ENCODE measurements at places on chromosomes 3 and 15.
A peak's percentile ranks its signal among the peaks of the same experiment; 100 is the strongest.

DNA sequence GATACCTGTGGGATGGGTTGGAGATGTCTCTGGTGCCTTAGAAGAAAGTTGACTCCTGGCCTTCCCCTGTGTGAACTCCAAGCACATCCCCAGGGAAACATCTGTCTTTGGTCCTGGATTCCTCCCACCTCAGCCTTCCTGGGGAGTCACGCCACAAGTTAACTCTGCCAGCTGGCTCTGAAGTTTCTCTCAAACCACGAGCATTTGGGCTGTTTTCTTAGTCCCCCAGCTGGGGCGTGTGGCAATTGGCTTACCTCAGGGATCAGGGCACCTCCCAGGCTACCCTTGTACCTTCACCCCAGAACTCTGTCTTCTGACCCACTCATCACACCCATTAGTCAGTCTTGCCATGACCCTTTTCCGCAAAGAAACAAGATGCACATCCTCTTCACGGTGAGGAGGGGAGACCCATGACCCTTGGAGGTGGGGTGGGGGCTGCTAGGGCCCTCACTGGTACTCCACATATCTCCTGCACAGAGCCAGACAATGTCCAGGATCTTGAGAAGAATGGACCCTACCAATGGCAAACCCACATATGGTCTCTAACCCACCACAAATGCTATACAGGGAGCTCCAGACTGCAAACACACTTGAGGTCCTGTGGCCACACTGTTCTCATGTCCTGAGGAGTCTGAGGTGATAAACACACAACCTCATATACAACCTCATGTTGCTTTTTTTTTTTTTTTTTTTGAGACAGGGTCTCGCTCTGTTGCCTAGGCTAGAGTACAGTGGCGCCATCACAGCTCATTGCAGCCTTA, 3.9 kb downstream of the NEIL1 start:
- no peak for DNase-seq

DNA sequence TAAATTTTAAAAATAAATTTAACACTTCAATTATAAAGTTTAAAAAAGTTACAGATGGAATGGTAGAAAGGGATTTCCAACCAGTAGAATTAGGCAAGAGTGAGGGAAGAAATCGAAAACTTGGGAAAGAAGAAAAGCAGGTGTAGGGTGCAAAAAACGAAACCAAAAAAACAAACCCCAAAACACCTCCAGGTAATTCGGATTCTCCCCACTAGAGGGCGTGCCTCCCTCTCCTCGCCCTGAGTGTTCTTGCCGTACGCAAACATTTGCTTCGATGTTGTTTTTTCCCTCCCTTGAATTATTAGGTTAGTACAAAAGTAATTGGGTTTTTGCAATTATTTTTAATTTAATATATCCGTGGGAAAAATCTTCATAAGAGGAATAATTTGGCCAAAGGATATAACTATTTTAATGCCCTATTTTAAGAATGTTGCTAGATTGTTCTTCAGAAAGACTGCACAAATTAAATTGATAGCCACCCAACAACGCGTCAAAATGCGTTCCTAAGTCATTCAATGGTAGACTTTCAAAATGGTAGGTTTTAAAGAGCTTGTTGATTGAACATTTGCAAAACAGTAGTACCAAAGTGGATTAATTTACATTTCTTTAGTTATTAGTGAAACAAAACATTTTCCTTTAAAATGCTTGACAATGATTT, 63.7 kb downstream of the SLC30A4 start:
- no peak for DNase-seq

DNA sequence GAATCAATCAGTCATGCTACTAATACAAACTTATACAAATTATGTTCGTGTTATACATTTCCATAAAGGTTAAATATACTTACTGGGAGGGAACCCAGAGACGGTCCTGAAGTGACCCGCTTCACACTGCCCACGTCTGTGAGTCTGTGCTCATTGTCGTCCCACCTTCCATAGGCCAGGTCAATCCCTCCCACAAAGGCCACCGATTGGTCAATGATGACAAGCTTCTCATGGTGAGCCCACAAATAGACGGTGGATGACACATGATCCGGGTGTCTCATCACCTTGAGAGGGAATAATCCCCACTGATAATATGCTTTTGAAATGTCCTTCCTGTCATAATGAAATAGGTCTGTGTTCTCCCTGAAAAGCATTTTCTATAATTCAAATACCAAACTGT, 121.7 kb downstream of the PLD1 start:
- DNase-seq: no peak

- peak; percentile 49 for DNase-seq
Observed at GRCh38 chr15:65184305-65184867, 756 bp downstream of the CLPX start.

- no peak for DNase-seq
Observed at GRCh38 chr15:62985768-62986167, 56.8 kb upstream of the TPM1 start.

DNA sequence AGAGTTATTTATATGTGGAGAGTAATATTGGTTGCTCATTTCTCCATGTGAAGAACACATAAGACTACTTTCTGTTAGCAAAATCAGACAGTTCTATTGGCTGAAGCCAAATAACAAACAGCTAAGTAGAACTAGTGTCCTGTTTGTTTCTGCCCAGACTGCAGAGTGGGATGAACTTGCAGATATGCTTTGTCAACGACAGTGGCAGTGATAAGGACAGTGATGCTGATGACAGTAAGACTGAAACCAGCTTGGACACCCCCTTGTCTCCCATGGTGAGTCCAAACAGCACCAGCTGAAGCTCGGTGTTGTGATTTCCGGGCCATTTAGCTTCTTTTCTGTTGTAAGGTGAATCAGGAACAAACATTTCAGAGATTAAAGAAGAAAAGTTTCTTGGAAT, 102.6 kb upstream of the IL12A start:
- DNase-seq: no peak

- DNase-seq: no peak
Observed at GRCh38 chr15:60576044-60576443, 97.1 kb upstream of the ICE2 start.

- no peak for DNase-seq
Observed at GRCh38 chr3:184796551-184796950, 15.4 kb upstream of the VPS8 start.

DNA sequence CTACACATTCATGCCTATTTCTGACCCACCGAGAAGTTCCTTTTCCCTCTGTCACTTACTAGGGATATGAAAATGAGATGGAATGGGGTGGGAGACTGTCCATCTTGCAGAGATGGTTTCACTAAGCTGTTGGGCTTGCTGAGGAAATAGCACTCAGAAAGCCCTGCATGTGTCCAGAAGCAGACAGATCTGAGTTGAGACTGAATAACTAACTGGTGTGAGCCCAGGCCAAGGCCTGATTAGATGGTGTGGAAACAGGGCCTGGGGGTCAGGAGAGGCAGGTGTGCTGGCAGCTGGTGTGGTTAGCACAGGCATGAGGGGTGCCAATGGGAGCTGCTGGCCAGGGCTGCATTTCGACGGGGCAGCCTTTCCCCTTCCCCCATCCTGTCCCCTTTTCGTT, 72.1 kb downstream of the CLSTN2 start:
- DNase-seq: no peak

DNA sequence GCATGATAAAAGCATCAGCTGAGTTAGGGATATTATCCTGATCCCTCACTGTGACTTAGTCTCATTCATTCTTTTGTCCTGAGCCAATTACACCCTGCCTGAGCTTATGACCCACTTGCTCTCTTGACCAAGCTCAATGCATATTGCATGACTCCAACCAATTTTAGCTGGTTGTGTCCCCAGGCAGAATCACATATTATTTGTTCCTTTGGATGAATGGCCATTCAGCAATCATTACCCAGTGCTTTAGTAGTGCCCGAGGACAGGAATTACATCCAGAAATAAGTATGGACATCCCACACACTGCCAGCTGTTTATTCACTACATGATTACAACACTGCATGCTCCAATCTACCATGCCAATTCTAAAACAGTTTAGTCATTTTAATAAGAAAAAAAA, 322.5 kb downstream of the ZBBX start:
- no peak for DNase-seq

GRCh38 chr3:133655731-133656515, 5.8 kb downstream of the TOPBP1 start:
- DNase-seq: no peak

GRCh38 chr15:91530956-91531582, 322.4 kb upstream of the SLCO3A1 start:
- no peak for DNase-seq

- no peak for DNase-seq
Observed at GRCh38 chr3:53232641-53233377, 23.0 kb downstream of the TKT start.

DNA sequence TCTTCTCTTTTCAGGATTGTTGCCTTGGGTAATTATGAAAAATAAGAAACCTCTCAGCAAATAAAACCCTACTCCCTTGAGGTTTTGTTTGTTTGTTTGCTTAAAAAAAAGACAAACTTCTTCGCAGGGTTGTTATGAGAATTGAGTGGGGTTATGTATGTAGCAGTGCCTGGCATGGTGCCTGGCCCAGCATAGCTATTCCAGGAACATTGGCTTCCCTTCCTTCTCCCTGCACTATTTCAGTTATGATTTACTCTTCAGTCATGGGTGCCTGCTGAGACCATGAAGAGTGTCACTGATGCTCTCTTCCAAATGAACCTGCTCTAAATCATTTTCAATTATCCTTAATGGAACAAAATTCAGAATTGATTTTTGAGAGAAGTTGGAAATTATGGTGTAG, 283.5 kb upstream of the ROPN1 start:
- no peak for DNase-seq

DNA sequence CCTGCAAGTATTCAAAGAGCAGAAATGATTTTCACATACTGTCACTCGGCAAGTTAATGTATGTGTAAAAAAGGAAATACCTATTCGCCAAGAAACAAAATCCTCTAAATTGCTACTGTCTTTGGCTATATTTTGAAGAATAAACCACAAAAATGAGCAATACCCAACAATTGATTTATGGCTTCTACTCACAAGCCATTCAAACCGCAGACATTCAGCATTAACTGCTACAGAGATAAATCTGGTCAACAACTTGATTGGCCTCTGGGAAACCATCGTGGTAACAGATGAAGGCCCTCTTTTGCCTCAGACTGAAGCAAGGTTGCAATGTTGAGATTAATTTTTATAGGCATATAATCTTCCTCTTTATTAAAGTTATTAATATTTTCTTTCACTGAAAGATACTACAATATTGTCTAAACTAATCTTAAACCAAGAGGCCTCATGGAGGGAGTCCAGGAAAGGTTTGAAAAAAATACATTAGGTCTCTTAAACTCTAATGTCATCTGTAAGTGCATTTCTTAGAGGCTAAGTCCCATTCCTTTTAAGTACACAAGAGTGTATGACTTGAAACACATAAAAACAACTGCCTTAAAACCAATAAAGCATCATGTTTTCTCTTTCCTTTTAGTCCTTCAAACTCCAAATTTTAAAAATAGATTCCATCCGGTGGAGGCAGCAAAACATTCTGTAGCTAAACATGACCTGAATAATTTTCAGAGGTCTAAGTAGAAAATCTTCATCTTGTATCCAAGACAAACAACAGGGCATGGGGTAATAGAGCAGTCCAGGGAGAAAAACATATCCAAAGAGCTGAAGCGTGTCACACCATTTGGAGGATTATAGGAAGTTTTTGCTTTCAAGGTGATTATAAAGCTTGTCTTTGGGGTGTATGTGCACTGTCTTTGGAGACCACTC, 162.4 kb upstream of the TGFBR2 start:
- DNase-seq: no peak

DNA sequence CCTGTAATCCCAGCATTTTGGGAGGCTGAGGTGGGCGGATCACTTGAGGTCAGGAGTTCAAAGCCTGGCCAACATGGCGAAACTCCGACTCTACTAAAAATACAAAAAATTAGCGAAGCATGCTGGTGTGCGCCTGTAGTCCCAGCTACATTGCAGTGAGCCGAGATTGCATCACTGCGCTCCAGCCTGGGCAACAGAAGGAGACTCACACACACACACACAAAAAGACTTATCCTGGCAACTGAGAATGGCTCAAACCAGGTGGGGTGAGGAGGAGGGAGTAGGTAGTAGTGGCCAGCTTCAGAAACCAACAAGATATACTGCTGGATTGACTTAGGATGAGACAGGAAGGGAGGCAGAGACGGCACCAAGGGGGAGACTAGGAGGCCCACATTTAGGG, 53.4 kb upstream of the APEH start:
- DNase-seq: no peak

DNA sequence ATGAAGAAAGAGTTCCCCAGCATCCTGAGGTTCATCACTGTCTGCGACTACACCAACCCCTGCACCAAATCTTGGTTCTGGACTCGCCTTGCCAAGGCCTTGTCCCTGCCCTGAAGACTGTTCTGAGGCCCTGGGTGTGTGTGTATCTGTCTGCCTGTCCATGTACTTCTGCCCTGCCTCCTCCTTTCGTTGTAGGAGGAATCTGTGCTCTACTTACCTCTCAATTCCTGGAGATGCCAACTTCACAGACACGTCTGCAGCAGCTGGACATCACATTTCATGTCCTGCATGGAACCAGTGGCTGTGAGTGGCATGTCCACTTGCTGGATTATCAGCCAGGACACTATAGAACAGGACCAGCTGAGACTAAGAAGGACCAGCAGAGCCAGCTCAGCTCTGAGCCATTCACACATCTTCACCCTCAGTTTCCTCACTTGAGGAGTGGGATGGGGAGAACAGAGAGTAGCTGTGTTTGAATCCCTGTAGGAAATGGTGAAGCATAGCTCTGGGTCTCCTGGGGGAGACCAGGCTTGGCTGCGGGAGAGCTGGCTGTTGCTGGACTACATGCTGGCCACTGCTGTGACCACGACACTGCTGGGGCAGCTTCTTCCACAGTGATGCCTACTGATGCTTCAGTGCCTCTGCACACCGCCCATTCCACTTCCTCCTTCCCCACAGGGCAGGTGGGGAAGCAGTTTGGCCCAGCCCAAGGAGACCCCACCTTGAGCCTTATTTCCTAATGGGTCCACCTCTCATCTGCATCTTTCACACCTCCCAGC, 2.9 kb downstream of the MYD88 start:
- no peak for DNase-seq

- DNase-seq: no peak
Observed at GRCh38 chr3:53225651-53226050, 30.2 kb downstream of the TKT start.

DNA sequence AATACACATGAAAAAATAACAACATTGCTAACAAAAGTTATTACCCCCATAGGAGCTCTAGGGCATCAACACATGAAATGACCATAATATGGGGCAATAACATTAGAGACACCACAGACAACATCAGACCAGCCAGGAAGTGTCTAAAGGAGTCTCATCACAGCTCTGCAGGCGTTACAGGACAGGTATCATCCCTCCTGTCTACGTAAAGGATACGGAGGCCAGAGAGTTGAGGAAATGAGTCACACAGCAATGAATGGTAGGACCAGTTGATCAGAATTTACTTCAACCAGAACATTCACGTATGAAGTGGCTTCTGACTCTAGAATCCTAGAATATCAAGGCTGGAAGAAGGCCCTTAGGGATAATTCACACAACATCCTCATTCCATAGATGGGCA, 1.8 kb downstream of the NME9 start:
- no peak for DNase-seq

DNA sequence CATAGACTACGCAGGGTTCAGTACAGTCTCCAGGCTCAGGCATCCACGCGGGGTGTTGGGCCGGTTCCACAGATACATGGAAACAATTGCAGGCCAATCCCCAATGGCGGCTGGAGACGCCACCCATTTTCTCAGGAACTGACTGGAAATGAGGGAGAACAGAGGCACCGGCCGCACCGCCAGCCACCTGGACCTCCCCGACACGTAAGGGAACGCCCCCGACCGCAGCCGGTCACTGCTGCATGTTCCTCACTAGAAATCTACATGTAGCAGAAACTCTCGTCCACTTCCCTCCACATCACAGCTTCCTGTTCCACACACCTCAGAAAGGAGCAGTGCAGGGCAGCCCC, 29.2 kb downstream of the CYFIP1 start:
- no peak for DNase-seq

Measured in amniotic stem cell (primary cell).